ENCODE measurements at places on chromosomes 6 and 20.

GRCh38 chr6:147973806-147974205 is 368.8 kb upstream of the SASH1 start:
- DNase-seq = no peak

DNA sequence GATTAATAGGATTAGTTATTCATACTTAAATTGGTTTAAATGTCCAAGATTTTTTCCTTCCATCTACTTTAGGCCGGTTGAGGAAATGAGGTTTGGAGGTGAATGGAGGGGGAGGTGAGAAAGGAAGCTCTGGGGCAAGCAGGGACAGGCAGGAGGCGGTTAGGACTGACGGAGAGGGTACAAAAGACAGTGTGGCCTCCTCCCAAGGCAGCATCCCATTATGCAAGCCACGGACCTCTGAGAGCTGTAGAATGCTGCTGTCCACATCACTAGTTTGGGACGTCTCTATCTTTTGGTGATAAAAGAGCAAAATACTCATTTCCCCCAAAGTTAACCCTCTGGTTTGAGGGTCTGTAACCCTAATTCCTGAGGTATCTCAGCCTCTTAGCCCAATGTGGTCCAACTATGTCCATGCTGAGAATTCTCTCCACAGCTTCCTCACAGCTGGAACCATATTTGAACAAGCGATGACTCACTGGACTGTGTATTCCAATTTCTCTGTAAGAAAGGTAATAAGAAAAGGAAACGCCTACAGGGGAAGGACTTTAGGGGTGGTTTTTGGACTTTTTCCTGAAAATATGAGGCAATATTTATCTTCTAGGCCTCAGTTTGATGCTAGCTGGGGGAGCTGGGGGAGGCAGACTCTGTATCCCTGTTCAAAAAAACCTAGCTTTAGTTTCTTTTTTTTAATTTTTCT is 172.2 kb downstream of the TFAP2B start:
- no peak for DNase-seq

DNA sequence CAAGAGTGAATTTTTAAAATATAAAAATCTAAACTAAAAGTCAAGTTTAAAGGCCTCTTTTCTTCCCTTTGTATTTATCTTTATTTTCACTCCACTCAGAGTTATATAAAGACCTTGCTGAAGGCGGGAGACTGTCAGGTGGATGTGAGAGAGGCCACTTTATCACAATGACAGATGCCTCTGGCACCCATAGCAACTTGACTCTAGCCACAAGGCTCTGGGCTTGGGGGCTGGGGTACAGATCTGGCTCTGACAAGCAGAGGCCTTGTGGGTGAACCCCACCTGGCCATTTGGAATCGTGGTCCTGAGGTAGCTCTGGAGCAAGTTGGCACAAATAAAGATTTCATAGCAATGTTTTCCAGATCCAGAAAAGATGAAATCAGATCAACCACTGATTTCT is 417.2 kb downstream of the RFPL4B start:
- no peak for DNase-seq

DNA sequence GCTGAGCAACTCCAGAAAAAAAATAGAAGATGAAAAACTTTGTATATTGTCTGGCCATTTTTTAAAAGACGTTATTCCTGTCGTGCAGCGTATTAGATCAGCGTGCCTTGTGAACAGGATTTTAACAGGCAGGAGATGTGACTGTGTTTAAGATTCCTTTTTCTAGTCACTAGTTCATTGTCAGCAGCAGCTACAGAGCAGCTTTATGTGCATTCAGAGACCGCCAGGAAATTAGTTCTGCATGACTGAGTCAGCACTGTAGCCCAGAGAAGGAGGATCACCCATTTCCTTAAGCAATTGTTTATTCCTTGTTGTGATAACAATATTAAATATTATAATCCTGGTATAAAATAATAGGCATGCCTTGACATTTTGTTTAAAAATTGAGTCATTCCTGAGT is 75.4 kb upstream of the ADGRB3 start:
- no peak for DNase-seq

DNA sequence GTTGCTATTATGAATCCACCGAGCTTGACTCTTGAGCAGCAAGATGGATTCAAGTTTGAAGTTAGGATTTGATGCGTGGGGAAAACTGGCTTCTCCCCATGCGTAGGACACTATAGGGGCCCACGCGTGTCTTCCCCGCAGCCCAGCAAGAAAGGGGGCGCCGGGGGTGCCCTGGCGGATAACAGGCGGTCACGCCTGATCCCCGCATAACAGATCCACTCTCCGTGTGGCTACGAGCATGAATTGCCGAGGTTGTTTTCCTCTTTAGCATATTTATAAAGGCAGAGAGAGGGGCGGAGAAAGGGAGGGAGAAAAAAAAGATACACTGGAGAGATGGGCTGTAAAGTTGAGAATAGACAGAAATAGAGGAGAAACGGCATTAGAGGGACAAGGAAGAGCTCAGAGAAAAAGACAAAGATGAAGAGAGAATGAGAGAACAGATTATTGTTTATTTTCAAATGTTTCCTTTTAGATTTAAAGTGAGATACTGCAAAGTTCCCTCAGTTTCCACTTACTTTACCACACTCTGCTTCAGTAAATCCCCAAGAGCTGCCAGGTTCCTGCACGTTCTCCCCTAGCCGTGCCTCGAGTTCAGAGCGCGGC is 32.0 kb downstream of the TFAP2A start:
- DNase-seq = no peak

DNA sequence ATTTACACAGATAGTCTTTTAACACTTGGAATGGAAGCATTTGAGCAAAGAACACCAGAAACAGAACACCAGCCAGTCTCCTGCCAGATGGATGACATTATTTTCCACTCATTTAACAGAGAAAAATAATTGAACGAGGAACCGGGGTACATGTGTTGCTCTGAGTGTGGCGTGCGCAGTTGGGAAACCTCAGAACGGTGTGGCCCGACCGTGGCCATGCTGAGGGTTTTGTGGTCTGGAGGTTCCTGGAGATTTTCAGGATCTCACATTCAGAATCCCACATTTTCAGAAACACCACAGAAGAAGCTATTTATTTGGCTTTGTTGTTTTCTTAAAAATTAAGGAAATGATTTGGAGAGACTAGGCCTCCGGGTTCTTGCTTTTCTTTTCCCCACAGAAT is 126.9 kb upstream of the QKI start:
- no peak for DNase-seq

GRCh38 chr6:10411971-10412460 is 2.9 kb downstream of the TFAP2A start:
- peak; percentile 74 for DNase-seq

DNA sequence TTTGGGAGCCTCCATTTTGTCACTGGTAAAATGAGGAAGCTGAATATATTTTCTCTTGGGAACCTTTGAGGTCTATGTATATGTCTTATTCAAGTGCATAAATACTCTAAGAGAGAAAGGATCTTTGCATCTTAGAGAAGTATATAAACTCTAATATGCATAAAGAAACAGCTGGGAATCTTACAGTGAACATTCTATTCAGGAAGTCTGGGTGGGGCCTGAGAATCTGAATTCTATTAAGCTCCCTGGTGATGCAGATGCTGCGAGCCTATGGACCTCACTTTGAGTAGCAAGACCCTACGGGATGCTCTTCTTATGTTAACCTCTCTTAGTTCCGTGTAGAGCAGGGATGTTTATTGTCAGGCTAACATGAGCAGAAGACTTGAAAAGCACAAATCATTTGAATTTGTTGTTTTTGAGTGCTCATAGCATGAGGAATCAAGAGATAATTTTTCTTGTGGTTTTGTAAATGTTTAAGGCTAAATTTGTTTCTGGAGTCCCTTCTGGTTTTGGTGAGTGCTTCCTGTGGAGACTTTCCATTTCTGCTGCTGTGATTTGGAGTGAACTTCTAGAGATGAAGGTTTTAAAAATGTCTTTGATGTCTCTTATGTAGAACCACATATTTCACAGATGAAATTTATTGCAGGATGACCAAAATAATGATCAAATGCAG is 281.2 kb upstream of the JAG1 start:
- no peak for DNase-seq

GRCh38 chr6:106173124-106173879 is 87.2 kb downstream of the PRDM1 start:
- DNase-seq = no peak

DNA sequence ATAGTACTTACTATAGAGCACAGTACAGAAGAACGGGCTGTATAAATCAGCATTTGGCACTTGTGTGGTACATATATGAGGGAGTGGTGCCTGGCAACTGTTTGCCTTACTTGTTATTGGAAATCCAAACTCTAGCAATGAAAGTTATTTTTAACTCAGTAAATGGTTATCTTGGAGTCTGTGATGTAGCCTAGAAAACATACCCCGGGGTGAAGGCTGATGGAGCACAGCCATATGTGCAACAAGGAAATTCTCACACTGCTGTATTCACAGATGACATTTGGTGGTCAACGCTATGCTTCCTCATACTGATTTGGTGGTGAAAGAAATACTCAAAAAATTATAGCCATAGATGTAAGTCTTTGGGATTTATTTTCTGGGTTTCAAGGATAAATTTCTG is 807.5 kb upstream of the FLRT3 start:
- no peak for DNase-seq

GRCh38 chr20:50409495-50409894 is 100.7 kb upstream of the PTPN1 start:
- DNase-seq = no peak

DNA sequence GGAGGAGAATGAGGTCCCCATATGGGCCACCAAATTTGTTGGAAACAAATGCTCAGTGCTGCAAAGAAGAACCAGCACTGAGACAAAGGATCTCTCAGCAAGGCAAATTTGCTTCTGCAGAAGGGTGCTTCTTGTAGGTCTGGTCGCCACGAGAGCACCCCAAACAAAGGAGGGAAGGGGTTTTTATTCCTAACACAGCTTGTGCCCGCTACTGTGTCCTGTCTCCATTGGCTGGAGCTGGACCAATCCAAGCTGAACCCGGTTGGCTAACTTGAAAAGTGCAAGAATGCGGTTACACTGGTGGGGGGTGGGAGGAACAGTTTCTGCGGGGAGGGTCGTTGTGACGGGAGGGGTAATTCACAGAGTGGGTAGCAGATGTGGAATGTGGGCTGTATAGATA is 54.1 kb upstream of the TULP1 start:
- no peak for DNase-seq

DNA sequence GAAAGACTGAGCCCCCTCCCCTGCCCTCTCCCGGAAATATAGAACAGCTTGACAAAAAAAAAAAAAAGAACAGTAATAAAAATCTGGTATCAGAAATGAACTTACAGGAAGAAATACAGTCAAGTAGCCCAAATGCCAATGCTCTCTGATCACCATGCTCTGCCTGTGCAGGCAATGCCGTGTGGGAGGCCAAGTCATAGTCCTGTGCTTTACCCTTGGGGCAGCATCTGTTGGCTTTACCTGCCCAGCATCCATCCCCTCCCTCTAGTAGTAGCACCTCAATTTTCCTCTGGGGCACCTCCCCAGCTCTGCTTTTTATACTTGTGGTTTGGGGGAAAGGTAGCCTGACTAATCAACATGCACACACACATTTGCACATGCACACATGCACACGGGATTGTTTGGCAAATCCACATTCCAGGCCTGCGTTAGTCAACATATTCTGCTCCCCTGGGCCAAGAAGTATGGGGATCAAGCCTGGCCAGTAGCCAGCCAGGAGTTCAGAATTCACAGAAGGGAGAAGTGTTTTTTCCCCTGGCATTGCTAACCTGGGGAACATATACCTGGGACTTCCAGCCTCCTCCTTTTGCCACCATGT is 70.2 kb downstream of the RIPOR3 start:
- no peak for DNase-seq

GRCh38 chr6:148177589-148178233 is 164.9 kb upstream of the SASH1 start:
- DNase-seq = peak; percentile 33

DNA sequence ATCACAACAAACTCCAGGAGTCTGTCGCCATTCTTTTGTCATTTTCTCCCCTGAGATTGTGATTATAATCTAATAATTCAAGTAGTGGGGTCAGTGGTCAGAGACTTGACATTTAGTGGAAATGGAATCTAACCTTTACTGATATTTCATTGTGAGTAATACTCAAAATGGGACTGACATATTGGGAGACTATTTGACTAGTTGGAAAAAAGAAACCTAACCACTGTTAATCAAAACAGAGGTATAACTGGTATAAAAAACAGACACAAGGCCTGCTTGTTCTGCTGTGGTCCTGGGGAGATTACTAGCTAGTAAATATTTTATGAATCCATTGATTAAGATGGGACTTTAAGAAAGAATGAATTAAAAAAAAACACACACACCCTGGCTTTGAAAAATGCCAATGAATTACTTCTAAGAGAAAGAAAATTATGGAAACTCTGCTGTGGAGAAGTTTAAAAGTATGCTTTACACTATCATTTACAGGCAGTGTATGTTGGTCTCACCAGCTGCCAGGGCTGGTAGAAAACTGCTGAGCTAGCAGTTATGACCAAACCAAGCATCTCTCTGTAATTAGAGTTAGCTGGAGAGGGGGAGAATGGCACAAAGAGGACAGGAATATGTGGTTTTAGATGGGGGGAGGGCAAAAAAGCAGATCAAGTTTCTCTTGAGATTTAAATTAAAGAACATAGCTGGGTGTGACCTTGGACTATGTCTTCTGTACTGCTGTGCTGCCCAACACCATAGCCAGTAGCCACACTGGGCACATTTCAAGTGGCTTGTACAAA is 103.7 kb downstream of the FYN start:
- no peak for DNase-seq

DNA sequence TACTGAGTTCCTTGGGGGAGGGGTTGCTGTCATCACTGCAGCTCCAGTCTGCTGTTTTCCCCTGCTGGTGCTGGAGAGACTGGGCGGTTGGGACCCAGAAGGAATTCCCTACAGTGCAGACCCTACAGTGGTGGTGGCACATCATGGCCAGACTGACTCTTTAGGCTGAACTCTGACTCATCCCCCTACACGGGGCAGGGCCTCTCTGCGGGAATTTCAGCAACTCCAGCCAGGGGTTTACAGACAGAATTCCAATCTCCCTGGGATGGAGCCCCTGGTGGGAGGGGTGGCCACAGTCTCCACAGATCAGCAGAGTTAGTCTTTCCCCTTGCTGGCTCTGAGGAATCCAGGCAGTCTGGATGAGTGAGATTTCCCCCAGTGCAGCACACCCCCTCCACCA is 46.9 kb upstream of the MAPK13 start:
- no peak for DNase-seq

- peak; percentile 13 for DNase-seq
These were observed 27.7 kb downstream of the PHF3 start for GRCh38 chr6:63663147-63663955.

- no peak for DNase-seq
These were observed at the start of gene SNAP91 for GRCh38 chr6:83708970-83709747. TSS of gene SNAP91 (minus strand) at chr6:83709101. CDS start at chr6:83707927, 1,174 bp downstream.

GRCh38 chr6:138582573-138582972 is 83.3 kb upstream of the NHSL1 start:
- DNase-seq = no peak

Data from ACHN (cell line).